ENCODE measurements at places on chromosomes 5 and 9.

DNA sequence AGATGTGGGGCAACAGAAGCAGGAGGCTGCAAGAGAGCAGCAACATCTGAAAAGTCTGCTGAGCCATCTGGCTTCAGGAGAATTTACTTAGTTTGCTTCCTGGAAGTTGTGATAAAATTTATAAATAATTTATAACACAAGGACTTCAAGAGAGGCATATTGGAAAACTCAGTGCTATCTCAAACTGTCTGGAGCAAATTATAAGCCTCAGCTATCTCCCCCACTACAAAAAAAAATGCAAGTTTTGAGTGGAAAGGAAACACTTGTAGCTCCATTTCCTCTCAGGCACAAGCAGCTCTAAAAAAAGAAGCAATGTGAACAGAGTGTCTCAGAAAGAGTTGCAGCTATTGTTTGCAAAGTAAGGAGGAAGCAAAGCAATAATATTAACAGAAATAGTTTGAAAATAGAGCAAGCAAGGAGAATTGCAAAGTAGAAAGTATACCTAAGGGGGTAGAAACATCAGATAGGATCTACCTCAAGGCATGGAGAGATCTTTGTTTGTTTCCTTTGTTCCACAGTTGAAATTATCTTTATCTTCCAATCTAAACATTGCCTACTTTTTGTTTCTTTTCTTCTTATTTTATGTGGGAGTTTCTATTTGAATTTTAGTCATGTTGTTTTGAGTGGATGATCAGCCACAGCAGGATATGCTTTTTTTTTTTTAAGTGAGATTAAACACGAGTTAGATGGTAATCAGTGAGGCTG lies 55.9 kb upstream of the IL6ST start:
- no peak for DNase-seq

DNA sequence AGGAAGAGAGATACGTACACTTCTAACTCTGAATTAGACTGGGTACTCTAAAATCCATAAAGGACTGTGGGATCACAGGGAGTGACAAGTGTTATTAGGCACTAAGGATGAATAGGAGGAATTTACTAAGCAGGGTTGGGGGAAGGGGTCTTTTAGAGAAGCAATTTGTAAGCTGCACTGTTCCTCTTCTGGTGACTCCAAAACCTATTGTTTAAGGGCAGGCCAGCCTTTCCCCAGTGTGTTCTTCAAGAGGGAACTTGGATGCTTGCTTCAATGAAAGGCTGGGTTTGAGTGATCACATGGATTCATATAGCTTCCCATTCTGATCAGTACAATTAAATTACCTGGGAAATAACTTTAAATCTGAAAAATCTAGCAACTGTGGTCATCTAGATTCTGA lies 71.8 kb downstream of the STX17 start:
- DNase-seq: no peak

- no peak for DNase-seq
Observed at GRCh38 chr9:80440724-80441123, 869.0 kb downstream of the TLE4 start.

DNA sequence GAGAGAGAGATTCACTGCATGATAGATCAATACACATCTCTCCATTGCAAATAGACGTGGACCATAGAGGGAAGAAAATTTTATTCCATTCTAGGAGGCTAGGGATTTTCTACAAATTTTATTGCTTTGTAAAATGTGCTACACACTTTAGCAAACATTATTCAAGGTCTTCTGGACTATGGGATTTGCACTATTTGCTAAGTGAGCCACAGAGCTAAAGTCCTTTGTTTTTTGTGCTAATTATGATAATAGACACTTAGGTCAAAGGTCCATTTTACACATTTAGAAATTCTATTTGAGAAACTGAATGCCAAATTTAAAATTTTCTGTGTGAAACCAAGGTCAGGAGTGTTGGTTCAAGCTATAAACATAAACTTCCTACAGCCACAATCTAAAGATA lies 672.3 kb downstream of the LRRC70 start:
- DNase-seq: no peak

DNA sequence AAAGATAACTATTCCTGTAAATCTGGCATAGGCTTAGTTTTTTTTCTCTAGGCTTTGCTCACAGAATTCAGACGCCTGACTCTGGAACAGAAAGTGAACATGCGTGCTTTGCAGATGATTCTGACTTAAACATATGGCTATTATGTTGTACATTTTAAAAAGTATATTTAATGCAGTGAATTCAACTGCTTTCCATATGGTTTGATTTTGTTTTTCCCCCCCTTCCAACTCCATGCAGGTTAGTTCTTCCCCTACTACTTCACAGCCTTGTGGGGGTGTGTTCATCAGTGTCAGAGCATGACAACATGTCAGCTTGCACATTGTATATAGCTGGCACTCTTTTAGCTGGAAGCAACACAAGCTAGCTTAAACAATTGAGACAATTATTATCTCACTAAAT lies 226.8 kb downstream of the TMEM167A start:
- no peak for DNase-seq

GRCh38 chr9:96177005-96177718 lies 124.8 kb downstream of the HSD17B3 start:
- DNase-seq: no peak

DNA sequence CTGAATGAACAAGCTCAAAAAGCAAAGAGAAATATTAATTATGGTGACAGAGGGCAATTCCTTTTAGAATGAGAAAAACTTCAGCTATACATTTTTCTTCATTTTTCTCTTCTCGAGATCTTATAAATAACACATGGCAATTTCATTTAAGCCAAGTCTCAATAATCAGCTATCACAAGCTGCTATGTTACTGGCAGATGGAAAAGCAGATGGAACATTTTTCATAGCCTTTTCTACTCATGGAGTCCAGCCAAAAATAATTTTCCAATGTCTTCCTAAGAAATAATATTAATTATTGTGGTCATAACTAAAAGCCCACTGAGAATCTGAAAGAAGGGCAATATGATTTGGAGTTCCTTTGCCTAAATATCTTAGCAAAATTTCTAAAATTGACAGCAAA lies 35.6 kb downstream of the SKIC3 start:
- DNase-seq: no peak

- DNase-seq: no peak
Observed at GRCh38 chr5:119795768-119796167, 166.4 kb downstream of the FAM170A start.

GRCh38 chr5:19790829-19791466 lies 197.1 kb downstream of the CDH18 start:
- no peak for DNase-seq

DNA sequence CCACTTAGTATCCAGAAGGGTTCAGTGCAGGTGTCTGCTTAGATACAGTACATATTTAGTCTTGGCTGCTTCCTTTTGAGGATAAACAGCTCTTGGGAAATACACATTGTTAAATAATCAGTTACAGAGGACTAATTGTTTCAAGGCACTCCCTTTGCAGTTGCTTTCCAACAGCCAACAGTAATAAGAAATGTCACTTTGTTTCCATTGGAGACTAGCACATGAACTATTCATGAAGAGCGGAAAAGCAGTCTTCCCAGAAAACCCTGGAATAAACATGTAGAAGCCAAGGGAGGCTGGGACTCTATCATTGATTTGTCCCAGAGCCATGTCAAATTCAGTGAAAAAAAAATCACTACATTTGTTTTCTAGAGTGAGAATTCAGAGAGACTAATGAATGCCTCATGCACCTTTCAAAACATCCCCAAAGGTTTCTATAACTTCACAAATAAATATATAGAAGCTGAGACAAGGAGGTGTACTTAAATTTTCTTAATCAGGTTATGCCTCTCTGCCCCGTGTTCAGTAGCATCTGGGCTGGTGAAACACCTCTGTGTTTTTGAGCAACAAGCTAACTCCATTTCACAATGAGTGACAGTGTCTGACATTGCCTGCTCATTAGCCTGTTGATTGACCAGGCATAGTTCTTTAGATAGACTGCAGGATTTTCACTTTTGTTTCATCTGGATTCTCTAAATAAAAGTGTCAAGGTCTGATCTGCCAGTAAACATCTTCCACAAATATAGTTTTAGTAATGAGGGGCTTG lies 271.5 kb downstream of the ARRDC3 start:
- DNase-seq: no peak

DNA sequence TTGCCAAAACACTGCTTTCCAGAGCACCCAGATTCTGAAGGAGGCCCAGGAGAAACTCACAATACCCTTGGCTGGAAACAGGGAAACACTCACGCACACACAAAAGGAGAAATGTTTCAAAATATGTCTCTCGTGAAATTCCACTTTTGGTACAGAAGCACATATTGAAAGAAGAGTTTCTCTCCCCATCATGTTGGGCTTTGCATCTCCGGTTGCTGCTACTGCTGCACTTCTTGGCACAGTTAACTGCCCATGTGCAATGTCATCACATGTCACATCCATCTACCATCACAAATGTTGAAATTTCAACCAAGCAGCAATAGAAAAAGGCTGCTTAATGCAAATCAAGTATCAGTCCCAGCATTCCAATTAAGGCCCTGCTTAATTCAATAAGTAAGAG lies 72.1 kb downstream of the ABCA1 start:
- DNase-seq: no peak

DNA sequence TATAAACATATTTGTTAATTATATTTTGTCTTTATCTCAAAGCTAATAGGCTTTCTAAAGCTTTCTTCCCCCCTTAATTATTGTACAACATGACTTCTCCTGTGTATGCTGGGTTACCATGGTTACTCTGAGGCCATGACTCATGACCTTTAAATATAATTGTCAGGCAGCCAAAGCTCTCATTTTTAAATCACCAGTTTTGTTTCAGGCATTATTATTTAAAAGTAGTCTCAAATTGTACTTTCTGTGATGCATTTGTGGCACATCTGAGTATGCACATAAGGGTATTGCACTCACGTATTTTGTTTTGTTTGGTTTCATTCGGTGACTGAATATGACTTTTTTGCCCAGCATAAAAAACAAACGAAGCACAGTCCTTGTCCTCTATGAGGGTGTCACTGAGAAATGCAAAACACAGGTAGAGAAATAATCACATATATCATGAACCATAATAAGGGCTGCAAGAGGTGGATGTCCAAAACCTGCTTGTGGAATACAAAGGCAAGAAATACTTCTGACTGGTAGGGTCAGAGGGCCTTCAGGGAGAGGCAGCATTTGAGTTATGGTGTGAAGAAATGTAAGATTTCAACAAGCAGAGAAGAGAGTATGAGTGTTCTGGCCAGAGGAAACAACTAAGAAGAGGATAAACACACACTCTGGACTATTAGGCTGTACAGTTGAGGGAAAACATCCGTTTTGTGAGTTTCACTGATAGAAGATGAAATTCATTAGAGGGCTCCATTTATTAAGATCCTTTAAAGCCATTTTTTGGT lies 2.1 kb downstream of the CCDC192 start:
- peak; percentile 44 for DNase-seq

DNA sequence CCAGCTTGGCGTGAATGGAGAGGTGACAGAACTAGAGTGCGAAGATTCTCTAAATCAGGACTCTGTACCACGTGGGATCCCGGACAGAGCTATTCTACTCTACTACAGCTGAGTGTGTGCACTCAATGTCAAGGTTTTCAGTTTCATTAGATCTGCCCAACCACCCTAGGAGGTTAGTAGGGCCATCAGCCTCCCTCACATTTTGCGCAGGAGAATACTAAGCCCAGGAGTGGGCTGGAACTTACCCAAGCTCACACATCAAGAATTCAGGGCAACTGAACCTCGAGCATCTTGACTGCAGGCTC lies 68.3 kb upstream of the TBC1D2 start:
- DNase-seq: no peak

DNA sequence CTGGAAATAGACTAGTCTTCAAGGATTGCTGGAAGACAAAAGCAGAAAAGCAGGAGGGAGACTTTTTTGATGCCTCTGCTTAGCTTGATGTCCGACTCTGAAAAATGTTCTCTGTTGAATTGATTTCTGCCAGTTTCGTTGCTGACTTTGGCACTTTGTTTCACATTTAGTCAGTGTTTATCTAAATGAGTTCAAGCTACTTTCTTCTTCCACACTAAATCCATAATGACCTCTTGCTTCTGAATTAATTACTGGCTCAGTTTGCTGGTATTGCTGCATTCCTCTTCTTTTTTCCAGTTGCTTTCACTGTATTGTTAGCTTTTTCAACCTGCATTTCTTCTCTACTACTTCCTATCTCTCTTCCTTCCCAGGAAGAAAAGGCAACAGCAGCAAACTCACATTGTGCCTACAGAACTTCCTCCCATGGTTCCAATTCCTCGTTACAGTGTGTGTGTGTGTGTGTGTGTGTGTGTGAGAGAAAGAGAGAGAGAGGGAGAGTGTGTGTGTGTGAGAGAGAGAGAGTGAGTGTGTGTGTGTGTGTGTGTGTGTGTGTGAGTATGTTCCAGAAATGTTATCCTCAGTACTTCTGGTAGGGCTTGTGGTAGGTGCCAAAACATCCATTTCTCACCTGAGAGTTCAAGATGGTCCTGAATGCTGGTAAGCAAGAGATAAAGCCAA lies 234.8 kb downstream of the CSNK1G3 start:
- no peak for DNase-seq

DNA sequence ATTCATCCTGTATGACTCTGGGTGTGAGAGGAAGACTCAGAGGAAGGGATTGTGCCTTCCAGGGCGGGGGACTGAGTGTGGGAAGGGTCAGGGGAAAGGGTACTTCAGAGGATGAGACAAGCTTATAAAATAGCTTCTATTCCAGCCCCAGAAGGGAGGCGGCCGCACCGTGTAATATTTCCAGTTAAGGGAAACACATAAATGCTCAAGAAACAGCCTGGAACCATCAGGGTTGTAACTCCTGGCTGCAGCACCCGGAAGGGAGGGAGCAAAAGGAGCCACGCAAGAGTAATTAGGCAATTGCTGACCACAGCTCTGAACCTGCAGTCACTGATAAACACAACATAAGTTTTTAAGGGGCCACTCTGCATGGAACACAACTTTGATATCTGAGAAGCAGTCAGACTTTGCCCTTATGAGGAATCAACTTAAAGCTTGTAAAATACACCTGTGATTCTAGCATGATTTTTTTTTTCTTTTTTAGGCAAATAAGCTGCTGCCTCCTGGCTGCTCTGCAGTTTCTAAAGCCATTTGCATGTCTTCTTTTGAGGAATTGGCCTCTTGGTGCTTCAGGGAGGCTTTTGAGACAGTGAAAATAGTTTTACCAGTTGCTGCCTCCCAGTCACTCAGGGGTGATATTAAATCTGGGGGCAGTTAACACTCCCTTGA lies 382.7 kb downstream of the ENC1 start:
- no peak for DNase-seq
